ENCODE measurements at places on chromosomes 2 and 18.

- no peak for DNase-seq
Measured at GRCh38 chr2:176794392-176794791, 418.2 kb upstream of the HNRNPA3 start.

DNA sequence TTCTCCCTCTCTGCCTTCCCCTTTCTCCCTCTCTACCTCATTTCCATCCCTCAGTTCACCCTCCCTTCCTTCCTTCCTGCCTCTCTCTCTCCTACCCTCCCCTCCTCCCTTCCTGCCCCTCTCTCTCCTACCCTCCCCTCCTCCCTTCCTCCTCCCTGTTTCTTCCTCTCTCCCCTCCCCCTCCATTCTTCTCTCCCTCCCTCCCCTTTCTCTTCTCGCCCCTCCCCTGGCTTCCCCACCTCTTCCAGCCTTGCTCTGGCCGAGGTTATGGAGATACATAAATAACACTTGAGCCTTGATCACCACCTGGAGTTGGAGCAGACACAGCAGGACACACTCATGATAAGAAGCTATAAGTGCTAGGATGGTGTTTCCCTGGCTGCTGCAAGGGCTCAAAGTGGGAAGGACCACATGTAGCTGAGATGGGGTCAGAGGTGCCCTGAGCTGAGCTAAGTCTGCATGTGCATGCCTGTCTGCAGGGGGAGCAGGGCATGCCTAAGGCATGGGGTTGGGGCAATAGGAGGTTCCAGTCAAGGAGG is 326.1 kb upstream of the HS6ST1 start:
- no peak for DNase-seq

GRCh38 chr18:46732801-46733200 is 24.1 kb downstream of the ST8SIA5 start:
- no peak for DNase-seq

GRCh38 chr2:166013878-166014277 is 60.3 kb upstream of the TTC21B start:
- no peak for DNase-seq

GRCh38 chr2:155178921-155179320 is 480.4 kb downstream of the KCNJ3 start:
- DNase-seq, result no peak
